Neural crest cell (in vitro differentiated cells): ENCODE measurements at places on chromosomes 1 and 21. TPM values are rescaled to one million over a fixed set of nuclear protein-coding genes. Genes with fewer than 3 reads are reported as not detected.

Gene AGT
- 0.16 and 0.26 TPM in 2 replicates for total RNA-seq

DNA sequence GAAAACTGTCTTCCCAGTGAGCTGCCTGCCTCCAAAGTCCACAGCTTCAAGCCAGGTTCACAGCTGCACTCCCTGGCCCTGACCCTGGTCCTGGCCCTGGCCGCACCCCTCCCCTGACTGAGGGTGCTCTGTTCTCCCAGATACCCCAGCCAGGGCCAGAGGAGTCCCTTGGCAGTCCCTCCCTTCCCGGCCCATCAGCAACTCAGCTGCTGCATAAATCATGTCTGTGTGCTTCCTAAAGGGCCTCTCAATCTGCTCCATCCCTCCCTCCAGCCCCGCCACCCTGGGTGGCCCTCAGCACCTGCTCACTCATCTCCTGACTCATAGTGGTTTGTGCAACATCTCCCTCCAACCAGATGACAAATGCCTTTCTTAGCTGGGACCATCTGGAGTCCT, 24.8 kb upstream of the C1orf174 start:
- no peak for DNase-seq

GRCh38 chr1:76833151-76833550, 34.1 kb upstream of the ST6GALNAC5 start:
- DNase-seq = no peak

- DNase-seq = peak; percentile 32
Observed at GRCh38 chr1:39409055-39409816, 82.2 kb upstream of the BMP8A start.

Gene PCP4
- total RNA-seq = 0.45 and 1.1 TPM in 2 replicates
